ENCODE measurements at places on chromosomes 13 and 19.

DNA sequence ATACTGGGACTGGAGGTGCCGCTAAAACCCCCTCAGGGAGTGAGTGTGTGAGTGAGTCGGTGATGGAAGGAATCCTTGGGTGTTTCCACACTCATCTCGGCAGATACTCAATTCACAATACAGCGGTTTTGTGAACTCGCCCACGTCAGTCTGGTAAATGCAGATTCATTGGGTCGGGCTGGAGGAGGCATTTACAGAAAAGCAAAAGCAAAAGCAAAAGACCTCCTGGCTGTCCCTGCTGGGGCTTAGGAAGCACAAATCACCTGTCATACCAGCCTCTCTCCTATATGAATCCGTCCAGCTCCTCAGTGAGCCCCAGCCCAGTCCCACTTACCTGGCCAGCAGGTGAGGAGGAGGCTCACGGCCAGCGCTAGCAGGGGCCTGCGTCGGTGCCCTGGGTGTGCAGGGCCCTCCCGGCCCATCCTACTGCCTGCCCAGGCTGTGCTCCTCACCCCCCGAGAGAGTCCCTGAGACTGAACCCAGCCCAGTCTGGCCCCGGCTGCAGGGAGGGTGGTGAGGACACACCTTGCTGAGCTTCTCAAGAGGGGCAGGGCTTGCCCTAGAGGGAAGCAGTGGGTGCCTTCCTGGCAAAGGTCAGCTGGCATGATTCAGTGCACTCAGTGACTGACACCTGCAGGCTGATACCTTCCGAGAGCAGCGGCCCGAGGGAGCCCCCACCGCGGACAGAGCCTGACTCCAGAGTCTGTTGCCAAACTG is at the start of gene MUC16:
MUC16 (minus strand) TSS at position 475 of the 717 bp plus-strand sequence.
- peak; percentile 4 for DNase-seq

DNA sequence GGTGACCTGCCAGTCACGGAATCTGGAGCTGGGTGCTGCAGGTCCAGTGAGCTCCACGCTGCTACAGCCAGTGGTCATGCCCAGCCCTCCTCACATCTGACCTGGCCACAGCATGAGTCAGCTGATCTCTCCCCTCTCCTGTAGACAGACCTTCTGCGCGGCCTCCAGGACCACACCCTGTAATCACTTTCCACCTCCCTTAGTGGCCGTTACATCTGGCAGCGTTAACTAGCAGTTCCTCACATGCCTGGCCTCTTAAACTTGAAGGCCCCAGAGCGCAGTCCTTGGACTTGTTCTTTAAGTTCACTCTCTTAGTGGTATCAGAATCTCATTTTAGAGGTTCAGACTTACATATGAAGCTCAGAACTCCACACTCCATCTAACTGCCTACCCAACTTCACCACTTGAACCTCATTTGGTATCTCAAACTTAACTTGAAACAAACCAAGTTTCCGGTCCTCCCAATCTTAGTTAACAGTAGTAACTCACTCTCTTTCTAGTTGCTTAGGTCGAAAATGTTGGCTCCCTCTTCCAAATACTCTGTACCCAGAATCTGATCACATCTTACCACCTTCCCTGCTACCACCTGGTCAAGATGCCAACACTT is 22.7 kb downstream of the MIPEP start:
- no peak for DNase-seq

- DNase-seq: no peak
Observed at GRCh38 chr13:102299366-102299765, 102.5 kb downstream of the FGF14 start.

- DNase-seq: peak; percentile 40
Observed at GRCh38 chr19:17687857-17688784, at the start of gene UNC13A. UNC13A (minus strand) TSS chr19:17688354; CDS start chr19:17688199, 155 bp downstream.

- peak; percentile 94 for DNase-seq
Observed at GRCh38 chr19:40576585-40577451, at the start of gene SHKBP1. SHKBP1 (plus strand) TSS chr19:40576873; CDS start chr19:40576900, 27 bp downstream.

DNA sequence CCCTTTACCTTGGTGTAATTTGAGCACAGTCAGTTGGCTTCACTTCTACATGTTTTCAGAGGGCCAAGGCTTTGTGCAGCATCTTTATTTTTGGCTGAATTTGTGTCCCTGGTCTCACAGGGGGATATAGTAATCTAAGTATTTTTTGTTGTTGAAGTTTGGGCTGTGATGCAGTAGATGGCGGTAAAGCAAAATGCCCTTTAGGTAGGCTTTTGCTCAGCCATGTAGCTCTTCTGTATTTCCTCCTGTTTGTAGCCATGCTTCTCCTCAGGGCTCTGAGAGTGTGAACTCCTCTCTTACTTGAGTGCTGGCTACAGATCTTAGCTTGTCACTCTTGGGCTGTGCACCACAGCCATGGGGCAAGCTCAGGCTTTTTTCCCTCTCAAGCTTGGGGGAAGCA is 328.6 kb downstream of the SLITRK5 start:
- no peak for DNase-seq

- DNase-seq: no peak
Observed at GRCh38 chr19:41276231-41276630, 12.1 kb downstream of the HNRNPUL1 start.

- DNase-seq: no peak
Observed at GRCh38 chr13:47117268-47117667, 220.4 kb upstream of the HTR2A start.

DNA sequence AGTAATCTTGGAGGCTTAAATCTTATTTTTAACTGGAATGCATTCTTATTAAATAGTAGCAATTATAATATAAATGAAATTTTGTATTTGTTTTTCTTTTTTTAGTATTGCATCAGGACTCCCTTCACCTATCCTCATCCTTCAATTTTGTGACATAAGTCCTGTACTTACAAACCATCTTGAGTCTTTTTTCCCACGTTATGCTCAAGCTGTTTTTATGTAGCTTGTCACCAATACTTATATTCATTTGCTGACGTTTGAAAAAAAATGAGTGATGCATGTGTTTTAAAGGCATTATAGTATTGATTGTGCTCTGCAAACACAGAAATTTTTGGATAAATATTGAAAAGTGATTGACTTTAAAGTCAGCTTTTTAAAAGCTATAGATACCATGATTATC is 888 bp downstream of the GPR18 start:
- DNase-seq: no peak

- DNase-seq: no peak
Observed at GRCh38 chr19:34017601-34018000, 154.7 kb upstream of the LSM14A start.

GRCh38 chr19:53900191-53900860 is 8.8 kb upstream of the CACNG7 start:
- DNase-seq: no peak

DNA sequence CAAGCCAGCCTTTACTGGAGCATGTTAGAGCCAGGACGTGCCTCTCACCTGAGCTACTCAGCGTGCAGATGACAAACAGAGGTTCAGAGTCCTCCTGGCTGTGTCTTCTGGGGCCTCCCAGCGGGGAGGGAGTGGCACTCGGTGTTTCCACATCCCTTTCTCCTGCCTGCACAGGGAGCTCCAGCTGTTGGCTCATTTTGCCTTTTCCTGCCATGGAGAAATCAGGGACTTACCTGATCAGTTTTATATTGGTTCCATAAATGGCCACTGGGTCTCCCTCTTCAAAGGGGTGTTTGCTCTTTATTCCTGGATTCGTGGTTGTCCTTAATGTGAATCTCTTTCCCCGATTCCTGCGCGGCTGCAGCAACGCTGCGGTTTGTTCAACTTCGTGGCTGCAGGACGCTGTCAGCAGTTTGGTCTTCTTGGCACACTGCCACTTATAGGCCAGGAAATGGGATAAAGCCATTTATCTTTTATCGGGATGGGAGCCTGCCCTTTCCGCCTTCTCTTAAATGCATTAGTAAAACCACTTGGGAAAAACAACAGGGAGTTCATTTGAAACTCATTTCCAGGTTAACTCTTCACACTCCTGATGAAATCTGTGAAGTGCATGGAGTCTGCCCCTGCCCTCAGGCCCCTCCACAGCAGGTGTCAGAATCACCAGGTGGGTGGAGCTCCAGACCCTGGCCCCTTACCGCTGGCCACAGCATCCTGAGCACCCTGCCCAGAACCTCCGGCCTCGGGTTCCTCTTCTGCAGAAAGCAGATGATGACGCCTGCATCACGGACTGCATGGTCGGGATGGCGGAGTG is 39.8 kb upstream of the MCF2L start:
- DNase-seq: no peak

All from CD4-positive, alpha-beta T cell treated with Interleukin-10 for 1 hour (primary cell).